Thyroid gland (tissue), 4 donors: ENCODE measurements at places on chromosomes 1 and 21. TPM values are rescaled to one million over a fixed set of nuclear protein-coding genes. Genes with fewer than 3 reads are reported as not detected.

ZNF644 gene
- 80.0 TPM for total RNA-seq

FCRL4 gene
- not detected for total RNA-seq

MARCKSL1 gene
- total RNA-seq = 62.1 TPM

AVPR1B gene
- total RNA-seq = 0.11 TPM

CHIT1 gene
- 9.0 TPM for total RNA-seq

HTR1D gene
- total RNA-seq = not detected

RPTN gene
- not detected for total RNA-seq

KIF2C gene
- total RNA-seq = 1.2 TPM

SPRR2G gene
- not detected for total RNA-seq

SLC44A3 gene
- total RNA-seq = 4.0 TPM

RHBG gene
- total RNA-seq = not detected
